ENCODE measurements at places on chromosomes 16 and 17.

DNA sequence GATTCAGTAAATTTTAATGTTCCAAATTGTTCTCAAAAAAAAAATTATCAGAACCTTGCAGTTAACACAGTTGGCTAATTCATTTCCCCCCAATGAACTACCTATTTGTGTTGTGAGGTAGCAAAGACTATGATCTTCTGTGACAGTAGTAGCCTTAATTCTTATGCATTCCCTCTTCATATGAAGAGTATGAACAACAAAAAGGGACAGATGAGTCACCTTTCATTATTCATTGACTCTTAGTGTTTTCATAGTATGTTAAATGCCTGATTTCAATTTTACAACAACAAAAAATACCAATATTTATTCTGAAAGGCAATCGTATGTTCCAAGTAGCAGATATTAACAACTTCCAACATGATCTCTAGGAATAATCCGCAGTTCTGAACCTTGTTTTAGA, 3.6 kb upstream of the SLFN11 start:
- no peak for DNase-seq

GRCh38 chr17:34095106-34095505, 160.0 kb upstream of the CCL2 start:
- DNase-seq = no peak

- DNase-seq = no peak
These were observed 47.7 kb upstream of the LCMT1 start for GRCh38 chr16:25063865-25064264.

- DNase-seq = no peak
These were observed 8.8 kb downstream of the UBE2G1 start for GRCh38 chr17:4357671-4358070.

DNA sequence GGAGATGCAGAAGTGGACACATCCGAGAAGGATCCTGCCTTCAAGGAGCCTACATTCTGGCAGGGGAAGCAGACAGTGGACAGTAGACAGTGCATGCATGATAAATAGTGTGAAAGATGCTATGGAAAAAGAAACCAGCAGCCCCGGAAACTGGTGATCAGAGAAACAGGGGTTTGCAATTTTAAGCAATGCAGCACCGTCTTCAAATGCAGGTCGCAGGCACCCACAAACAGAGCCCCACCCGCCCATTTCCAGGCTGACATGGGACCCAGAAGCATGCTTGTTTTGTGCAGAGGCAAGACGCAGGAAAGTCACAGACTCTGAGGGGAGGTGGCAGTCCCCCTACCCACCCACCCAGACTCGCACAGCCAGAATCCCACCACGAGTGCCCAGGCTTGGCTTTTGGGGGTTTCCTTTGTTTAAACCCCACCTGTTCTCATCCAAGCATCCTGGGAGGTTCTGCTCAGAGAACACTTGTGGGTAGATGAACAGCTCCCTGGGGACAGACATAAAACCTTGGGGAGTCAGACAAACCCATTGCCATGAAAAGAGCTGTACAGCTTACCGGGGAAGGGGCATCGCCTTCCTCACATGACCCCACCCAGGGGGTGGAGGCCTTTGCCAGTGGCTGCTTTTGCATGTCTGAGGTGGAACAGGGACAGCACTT, 114.3 kb downstream of the MGAT5B start:
- no peak for DNase-seq

DNA sequence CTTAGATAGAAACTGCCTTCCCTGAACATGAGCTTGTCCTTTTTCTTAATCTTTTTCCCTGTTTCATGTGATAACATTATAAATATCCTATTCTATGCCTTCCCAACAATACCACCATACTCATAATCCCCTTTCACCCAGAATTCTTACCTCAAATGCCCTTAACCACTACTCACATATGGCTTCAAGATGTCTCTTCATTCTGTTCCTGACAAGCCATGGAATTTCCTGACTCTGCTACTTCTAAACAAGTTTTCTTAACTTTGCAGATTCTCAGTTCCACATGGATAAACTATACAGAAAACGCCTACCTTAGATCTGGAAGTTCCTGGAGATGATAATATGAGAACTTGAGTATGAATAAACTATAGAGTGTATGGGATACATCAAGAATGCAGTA, 1217.8 kb downstream of the CDH8 start:
- DNase-seq = no peak

DNA sequence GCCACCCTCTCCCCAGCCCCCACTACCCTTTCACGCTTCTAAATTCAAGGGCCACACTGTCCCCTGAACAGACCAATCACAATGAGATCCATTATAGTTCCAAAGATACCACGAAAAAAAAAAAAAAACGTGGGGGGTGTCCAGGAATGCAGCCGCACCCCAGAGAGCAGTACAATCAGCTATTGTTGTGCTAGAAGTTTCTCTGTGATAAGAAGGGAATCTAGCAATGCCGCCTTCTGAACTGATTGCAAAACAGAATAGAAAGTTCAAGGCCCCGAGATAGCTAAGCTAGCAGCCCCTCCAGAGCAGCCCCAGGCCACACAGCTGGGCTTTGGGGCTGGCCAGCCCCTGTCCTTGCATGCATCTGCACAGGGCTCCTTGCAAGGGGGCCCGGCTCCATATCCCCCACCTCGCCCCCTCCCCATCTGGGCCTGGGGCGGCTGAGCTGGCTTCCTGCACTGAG, 86.9 kb upstream of the CBX4 start:
- DNase-seq = no peak

- no peak for DNase-seq
These were observed 15.4 kb downstream of the MFSD11 start for GRCh38 chr17:76753061-76753961.

DNA sequence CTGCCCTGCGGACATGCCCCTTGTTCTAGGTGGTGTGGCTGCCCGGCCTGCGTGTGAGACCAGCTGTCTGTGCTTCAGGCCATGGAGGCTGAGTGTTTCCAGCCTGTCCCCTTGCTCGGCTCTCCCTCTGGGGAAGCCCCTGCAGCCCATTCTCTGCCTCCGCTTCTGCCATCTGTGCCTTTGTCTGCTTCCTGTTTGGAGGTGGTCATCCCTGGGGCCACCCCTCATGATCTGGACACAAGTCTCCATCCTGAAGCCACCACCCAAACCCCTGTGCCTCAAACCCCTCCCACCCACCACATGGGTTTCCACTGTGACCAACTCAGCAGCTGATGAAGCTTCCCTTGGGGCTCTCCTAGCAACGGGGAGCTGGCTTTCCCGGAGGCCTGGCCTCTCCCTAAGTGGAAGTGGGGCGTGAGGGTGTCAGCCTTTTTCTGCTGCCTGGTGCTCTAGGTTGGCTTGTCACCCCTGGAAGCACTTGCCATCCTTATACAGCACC, 184.9 kb downstream of the SEC14L1 start:
- no peak for DNase-seq

- no peak for DNase-seq
These were observed 54.1 kb upstream of the NUDT7 start for GRCh38 chr16:77668201-77668600.

GRCh38 chr17:38743556-38744171, 4.5 kb downstream of the PCGF2 start:
- DNase-seq = peak; percentile 56

DNA sequence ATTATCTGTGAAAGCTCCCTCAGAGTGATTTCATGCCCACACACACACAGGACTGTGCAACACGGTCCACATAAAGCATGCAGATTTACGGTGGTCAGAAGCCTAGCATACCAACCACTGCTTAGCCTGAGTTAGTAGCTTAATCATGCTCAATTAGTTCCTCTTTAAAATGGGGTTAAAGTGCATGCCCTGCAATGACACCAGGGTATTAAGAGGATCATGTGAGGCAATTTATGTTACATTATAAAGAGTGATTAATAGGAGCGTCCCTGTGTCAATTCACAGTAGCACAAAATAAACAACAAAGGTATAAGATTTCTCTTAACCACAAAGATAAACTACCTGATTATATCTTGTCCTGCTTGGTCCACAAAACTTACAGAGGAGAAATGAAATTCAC, 39.8 kb downstream of the C17orf67 start:
- no peak for DNase-seq

DNA sequence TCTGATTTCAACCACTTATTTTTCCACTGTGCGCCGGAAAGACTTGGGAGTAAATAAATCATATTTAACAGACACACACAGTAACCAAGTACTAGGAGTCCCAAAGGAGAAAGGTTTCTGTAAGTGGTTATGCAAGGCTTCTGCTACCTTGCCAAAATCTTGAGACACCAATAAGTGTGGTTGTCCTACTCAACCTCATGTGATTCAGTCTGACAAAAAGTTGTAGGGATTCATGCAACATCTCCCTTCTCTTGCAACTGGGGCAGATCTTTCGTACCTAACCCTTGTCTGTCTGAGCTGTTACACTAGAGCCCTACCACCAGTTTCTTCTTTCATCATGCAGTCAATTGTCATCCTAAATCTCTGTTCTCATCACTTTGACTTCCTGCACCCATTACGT, 69.9 kb upstream of the NUDT7 start:
- DNase-seq = no peak

DNA sequence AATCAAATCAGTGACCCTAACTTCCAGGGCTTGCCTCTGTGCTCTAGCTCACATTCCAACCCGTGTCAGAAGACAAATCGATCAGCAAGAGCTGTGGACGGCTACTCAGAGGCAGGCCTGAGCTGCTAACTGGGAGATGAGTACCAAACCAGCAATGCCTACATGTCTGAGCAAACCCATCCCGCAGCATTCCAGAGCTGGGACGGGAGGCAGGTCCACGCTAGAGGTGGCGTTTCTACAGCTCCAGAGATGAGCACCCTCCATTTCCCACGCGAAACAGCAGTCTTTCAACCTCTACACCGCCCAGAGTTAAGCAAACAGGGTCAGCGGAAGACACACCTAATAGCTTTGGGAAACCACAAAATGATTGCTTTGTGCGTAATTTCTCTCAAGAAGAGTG, 6.5 kb downstream of the NXN start:
- no peak for DNase-seq

- DNase-seq = no peak
These were observed 3.0 kb downstream of the MT2A start for GRCh38 chr16:56611281-56611833.

DNA sequence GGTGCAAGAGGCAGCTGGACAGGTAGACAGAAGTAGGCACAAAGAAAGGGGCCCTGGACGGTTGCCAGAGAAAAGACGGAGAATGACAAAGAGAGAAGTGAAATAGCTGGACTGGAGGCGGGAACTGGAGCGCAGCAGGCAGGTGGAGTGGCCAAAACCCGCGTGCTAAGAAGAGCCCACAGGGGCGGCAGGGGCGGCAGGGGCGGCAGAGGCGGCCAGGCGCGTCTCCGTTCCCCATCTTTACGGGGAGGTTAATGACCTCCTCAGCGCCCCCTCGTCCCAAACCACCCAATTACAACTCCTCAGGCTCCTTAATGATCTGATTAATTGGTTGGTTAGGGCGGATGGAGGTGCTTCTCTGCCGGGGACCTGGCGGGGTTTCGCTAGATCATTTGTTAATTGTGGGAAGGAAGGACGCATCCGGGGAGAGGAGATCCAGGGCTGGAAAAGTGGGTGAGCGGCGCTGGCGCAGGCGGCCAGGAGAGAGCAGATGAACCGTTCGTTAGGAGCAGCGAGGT, 15.4 kb upstream of the HOXB9 start:
- no peak for DNase-seq

- DNase-seq = no peak
These were observed 117.8 kb downstream of the KCNJ12 start for GRCh38 chr17:21493993-21494392.

DNA sequence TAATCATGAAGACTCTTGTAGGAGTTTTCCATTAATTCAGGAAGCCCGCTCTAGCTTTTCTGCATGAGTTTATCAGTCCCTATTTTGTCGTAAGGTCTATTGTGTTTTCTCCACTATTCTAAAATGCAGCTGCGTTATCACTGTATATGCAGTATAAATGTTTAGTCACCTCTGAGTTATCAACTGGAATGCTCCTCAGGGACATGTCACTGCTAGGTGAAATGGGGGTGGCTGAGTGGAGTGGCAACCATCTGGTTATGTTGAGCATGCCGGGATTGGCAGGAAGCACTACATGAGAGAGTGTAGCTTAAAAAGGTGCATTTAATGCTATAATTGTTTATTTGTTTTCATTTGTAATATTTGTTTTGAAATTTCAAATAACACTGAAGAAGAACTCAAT, 285.2 kb upstream of the ELAC2 start:
- no peak for DNase-seq

GRCh38 chr17:62051053-62051452, 14.0 kb downstream of the MED13 start:
- no peak for DNase-seq

DNA sequence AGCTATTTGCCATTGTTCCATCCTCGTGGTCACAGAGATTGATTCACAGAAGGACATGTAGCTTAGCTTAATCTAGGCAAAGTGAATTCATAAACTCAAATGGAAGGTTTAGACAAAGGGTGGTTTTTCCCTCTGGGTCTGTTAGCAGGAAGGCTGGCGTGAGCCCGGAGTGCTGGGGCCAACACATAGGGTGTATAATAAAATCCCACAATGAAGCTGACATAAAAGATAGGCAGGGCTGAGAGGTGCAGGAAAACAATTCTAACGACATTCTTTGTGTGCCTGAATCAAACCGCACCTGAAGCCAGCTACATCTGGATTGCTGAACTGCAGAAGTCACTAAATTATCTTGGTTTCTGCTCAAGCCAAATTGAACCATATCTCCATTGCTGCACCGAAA, 173.9 kb downstream of the MAF start:
- no peak for DNase-seq

GRCh38 chr16:35492225-35492624, 2032.8 kb downstream of the TP53TG3F start:
- peak; percentile 61 for DNase-seq

GRCh38 chr16:69435977-69436820, 11.8 kb downstream of the CYB5B start:
- DNase-seq = no peak

DNA sequence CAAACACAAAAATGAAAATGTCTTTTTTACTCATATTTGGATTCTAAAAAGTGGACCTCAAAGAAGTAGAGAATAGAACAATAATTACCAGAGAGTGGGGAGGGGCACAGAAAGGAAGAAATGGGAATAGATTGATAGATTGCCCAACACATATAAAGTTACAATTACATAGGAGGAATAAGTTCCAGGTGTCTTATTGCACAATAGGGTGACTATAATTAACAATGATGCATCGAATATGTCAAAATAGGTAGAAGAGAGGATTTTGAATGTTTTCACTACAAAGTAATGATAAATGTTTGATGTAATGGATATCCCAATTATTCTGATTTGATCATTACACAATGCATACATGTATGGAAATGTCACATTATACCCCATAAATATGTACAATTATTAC, 556.0 kb downstream of the CDH8 start:
- no peak for DNase-seq

DNA sequence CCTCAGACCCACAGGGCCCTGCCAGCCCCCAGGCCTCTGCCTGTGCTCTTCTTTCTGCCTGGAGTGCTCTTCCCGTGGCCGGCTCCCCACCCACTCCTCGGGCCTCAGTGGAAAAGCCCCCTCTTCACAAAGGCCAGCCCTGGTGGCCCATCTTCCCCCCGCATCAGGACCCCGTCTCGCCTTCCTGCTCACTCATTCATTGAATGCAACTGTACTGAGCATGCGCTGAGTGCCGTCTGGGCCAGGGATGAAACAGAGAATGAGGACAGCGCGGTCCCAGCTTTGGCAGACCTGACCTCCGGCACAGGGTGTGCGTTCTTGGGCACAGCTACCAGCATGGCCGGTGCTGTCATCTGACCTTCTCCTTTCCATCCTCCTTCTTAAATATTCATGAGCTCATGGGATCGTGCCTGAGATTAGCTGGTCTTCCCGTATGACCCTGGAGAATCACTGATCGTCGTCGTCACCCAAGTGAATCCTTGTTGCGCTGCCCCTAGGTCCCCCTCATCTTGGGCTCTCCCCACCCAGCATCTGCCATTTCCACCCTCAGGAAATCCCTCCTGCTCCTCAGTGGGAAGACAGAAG, 16.4 kb upstream of the OSGIN1 start:
- no peak for DNase-seq
